PC-3 (cell line): ENCODE measurements at places on chromosomes 7 and 10. TPM values are rescaled to one million over a fixed set of nuclear protein-coding genes. Genes with fewer than 3 reads are reported as not detected.

- DNase-seq = peak; percentile 70
Observed at GRCh38 chr7:85185424-85186082, 1.3 kb downstream of the SEMA3D start.

HMX2 gene
- total RNA-seq = not detected in 2 replicates

- peak; percentile 35 for DNase-seq
Observed at GRCh38 chr7:158377800-158378623, 209.6 kb downstream of the PTPRN2 start.

GRCh38 chr7:154990964-154991540 lies 11.9 kb downstream of the PAXIP1 start:
- DNase-seq = no peak

DNA sequence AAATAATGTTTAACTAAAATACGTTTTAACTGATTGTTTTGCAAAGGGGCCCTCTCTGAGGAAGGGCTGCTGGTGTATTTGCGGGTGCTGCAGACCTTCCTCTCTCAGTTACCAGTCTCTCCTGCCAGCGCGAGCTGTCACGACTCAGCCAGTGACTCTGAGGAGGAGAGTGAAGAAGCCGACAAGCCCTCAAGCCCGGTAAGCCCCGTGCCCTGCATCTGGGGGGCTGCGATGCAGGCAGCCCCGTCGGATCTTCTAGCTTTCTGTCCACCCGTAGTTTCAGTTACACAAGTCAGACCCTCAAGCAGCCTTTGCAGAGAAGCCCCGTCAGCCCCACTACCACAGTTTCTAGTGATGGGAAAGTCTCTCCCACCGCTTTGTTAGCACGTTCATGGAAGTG lies 45.1 kb downstream of the UBE3C start:
- DNase-seq = no peak

- DNase-seq = no peak
Observed at GRCh38 chr7:107726356-107727130, 17.4 kb upstream of the CBLL1 start.

GRCh38 chr10:71693377-71693776 lies 26.2 kb downstream of the C10orf105 start:
- DNase-seq = peak; percentile 20
